Activated CD4-positive, alpha-beta T cell treated with anti-CD3 and anti-CD28 coated beads for 24 hours (primary cell): ENCODE measurements at places on chromosomes 7 and 10.

- no peak for DNase-seq
Observed at GRCh38 chr7:32316839-32317238, 173.3 kb downstream of the LSM5 start.

GRCh38 chr10:133379152-133379800, at the start of gene PAOX:
PAOX (plus strand) TSS chr10:133379262; CDS start chr10:133379317, 55 bp downstream.
- DNase-seq, result no peak

DNA sequence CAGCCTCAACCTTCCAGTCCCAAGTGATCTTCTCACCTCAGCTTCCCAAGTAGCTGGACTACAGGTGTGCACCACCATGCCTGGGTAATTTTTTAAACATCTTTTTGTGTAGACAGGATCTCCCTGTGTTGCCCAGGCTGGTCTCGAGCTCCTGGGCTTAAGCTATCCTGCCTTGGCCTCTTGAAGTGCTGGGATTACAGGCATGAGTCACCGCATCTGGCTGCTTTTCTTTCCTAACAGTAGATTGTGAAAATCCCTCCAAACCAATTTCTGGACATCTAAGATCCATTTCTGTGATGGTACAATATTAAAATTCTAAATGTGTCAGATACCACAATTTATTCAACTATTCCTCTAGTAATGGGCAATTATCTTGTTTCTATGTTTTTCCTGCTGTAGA, 38.7 kb downstream of the RAB18 start:
- no peak for DNase-seq

DNA sequence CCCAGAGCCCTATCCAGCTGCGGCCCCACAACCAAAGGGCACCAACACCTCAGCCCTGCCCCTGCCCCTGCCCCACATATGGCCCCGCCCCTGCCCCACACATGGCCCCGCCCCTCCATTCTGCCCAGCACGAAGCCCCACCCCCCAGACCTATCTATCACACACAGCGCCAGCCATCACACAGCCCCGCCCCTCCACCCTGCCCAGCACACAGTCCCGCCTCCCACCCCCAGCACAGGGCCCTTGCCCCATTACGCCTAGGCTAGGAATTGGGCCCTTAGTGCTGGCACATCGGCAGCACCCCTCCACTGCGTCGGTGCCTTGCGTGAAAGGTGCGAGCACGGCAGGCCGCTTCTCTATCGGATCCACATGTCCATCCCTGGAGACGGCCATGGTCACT, 126.8 kb downstream of the MAD1L1 start:
- DNase-seq, result no peak

DNA sequence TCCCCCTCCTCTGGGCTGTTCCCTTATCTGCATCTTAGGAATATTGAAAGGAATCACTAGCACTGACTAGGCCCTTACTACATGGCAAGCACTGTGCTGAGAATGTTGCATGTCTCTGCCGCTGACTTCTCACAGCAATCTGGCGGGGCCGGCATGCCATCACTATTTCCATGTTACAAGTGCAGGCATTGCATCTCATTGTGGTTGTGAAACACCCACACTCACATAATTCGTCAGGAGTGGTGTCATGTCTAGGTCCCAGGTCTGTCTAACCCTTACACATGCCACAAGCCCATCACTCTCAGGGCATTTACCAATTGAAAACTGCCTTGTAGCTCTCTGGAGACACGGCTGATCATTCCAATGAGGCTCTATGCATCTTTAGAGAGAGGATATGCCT, 8.5 kb upstream of the IL2RA start:
- DNase-seq, result no peak

DNA sequence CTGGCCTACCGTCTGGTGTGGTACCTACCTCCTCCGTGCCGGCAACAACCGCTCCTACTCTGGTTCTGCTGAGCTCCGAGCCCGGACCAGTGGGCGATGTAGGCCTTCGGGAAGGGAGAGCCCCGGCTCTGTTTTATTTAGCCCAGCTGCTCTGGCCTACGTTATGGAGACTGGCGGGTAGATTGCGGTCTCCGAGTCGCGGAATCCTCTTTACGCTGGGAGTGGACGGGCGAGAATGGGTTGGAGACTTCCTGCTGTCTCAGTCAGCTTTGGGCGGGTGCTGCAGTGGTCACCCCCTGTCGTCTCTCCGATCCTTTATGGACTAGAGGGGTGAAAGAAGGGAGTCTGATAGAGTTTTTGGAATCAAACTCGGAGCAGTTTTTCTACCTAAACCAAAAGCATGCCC, 406 bp downstream of the CBLL1 start:
- no peak for DNase-seq

GRCh38 chr7:147485660-147486210, 1104.8 kb upstream of the C7orf33 start:
- DNase-seq, result no peak

- DNase-seq, result no peak
Observed at GRCh38 chr10:93815304-93816096, 57.8 kb downstream of the LGI1 start.

GRCh38 chr7:82506702-82507101, 63.1 kb upstream of the CACNA2D1 start:
- no peak for DNase-seq

DNA sequence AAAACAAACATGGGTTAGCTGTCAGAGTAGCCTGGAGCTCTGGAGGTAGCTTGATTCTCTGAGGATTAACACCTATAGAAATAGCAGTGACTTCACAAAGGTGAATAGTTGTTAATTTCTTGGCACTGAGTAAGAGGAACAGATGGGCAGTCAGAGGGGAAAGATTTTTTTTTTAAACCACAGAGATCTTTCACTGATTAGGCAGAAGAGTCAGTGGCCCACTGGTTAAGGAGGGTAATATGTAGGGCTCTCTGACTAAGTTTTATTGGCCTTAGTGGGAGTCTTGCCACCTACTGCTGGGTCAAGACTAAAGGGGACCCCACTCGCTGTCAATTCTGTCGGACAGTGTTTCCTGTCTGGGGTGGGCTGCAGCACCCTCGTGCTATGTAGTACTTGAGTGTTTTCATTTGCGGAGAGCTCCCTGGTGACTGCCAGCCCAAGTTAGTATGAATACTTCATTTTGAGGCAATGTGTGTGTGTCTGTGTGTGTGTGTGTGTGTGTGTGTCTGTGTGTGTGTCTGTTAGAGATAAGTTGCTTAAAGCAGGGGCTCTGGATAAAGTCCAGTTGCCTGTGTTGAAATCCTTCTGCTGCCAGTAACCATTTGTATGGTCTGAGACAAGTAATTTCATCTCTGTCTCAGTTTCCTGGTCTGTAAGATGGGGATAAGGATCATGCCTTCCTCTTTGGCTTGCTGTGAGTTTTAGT, 145.2 kb downstream of the ARID5B start:
- no peak for DNase-seq

GRCh38 chr10:28151636-28152035, 151.2 kb downstream of the MPP7 start:
- DNase-seq, result no peak

- DNase-seq, result no peak
Observed at GRCh38 chr7:30322271-30323005, 38.0 kb downstream of the ZNRF2 start.

GRCh38 chr7:101099969-101100781, 14.9 kb downstream of the TRIM56 start:
- peak; percentile 46 for DNase-seq

DNA sequence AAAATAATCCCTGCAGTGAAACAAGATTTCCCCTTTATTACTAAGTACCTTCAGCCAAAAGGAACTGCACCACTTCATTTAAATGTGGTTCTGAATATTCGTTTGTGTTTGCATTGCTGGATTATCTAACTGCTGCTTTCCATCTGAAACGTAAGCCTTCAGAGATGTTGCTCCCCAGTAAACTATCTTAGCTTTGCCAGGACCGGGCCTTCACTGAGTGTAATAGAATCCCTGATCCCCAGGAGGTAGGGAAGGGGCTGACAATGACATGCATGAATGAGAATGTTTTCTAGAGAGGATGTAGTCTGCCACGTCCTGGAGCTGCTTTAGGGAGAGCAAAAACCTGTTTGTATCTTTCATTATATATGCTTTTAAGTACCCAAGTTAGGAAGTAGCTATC, 19.5 kb upstream of the INSYN2A start:
- DNase-seq, result no peak

GRCh38 chr7:104625956-104626355, 297.6 kb downstream of the LHFPL3 start:
- DNase-seq, result no peak

DNA sequence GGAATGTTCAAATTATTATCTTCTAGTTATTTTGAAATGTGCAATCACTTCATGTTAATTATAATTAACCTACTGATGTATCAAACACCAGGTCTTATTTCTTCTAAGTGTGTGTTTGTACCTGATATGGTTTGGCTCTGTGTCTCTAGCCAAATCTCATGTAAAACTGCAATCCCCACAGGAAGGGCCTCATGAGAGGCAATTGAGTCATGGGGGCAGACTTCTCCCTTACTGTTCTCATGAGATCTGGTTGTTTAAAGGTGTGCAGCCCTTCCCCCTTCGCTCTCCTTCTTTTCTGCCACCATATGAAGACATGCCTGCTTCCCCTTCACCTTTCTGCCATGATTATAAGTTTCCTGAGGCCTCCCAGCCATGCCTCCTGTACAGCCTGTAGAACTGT, 18.6 kb upstream of the PRKCQ start:
- DNase-seq, result no peak

DNA sequence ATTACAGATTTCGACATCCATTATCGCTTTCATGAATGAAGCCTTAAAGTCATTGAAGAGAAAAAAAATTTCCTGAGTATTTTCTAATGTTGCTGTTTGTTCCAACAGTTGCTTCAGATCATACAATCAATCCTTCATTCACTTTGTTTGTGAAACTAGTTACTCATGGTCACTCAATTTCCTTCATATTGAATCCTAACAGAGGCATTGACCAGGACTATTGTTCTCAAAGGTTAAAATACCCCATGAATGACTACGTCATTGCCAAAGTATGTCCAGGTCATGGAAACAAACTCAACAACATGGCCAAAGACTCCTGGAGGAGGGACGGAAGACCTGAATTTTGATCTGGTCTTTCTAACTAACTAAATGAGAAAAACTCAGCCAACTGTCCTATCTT, 54.0 kb upstream of the ABCB5 start:
- DNase-seq, result no peak

DNA sequence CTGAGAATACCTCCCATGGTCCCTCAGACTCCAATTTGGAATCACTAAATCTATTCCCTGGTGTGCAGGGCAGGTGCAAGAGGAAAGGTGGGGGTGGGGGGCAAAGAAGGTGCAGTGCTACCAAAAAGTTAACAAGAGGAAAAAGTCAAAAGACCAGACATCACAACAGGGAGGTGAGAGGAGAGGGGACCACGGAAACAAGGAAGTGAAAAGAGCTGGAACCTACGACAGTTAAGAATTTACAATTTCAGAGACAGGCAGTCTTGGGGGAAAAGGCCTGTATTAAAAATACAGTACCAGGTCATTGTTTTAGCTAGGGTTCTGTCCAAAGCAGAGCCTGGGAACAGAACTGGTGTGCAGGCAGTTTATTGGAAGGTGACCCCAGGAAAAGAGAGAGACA, 14.6 kb downstream of the ITGB1 start:
- no peak for DNase-seq

- DNase-seq, result no peak
Observed at GRCh38 chr10:341081-341740, 206.0 kb downstream of the ZMYND11 start.

- no peak for DNase-seq
Observed at GRCh38 chr10:104340111-104340526, 1.9 kb upstream of the ITPRIP start.

DNA sequence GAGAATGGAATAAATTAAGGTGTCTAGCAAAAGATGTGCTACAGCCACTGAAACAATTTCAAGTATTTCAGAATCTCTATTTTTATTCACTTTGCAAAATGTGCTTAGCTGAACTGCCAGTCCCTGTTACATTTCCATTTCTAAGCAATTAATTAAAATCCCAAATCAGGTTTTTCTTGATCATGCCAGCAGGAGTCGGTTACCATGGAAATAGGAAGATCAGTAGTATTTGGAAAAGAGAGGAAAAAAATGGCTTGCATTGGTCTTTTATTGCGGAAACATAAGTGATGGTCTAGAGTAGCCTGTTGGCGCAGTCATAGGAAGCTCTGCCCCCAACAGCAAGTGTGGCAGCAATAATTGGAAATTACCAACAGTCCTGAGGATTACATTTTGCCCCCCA, 867.1 kb downstream of the GATA3 start:
- DNase-seq, result no peak

GRCh38 chr7:148537435-148537834, 53.1 kb upstream of the C7orf33 start:
- DNase-seq, result no peak

- no peak for DNase-seq
Observed at GRCh38 chr10:90959826-90960225, 38.9 kb upstream of the ANKRD1 start.

GRCh38 chr10:45058992-45059561, 58.4 kb downstream of the ZNF22 start:
- no peak for DNase-seq

DNA sequence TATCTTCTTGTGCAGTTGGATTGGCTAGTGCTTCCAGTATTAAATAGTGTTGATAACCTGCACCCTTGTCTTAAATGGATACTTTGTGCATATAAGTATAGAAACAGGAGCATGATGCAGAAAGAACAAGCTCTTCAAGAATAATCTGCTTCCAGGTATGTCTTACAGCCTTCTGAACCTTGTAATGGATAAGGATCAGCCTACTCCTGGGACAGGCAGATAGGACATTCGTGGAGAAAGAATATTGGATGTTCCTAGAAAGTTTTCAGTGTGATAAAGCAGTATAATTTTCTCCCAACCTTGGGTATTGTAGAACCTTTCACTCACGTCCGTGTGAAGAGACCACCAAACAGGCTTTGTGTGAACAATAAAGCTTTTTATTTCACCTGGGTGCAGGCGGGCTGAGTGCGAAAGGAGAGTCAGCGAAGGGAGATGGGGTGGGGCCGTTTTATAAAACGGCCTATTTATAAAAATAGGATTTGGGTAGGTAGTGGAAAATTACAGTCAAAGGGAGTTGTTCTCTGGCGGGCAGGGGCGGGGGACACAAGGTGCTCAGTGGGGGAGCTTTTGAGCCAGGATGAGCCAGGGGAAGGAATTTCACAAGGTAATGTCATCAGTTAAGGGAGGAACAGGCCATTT, 27.2 kb downstream of the C1GALT1 start:
- DNase-seq, result no peak

GRCh38 chr7:138006106-138006505, 4.2 kb upstream of the CREB3L2 start:
- no peak for DNase-seq

GRCh38 chr10:132272231-132272971, 35.3 kb downstream of the STK32C start:
- no peak for DNase-seq
